ENCODE measurements at places on chromosomes 11 and 22.

- no peak for DNase-seq
Observed at GRCh38 chr22:26291940-26292666, 122.8 kb downstream of the SEZ6L start.

- no peak for DNase-seq
Observed at GRCh38 chr11:32902089-32902665, 9.6 kb downstream of the QSER1 start.

DNA sequence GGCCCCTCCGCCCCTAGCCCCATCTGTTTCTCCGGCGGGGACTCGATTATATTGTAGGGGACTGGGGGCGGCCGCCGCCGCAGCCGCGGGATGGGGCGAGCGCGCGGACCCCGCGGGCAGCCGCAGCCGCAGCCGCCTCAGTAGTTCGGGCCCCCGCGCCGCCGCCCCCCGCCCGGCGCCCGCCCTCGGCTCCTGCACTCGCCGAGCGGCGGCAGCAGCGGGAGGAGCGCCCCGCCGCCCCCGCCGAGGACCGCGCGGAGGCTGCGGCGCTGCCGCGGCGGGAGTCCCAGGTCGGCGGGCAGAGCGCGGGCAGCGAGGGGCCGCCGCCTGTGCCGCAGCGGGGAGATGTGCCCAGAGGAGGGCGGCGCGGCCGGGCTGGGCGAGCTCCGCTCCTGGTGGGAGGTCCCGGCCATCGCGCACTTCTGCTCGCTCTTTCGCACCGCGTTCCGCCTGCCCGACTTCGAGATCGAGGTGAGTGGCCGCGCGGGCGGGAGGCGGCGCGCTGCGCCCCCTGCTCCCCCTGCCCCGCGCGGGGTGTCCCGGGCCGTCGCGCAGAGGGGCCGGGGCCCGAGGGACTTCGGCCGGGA lies at the start of gene CECR2:
Gene CECR2, plus strand, starts transcription at position 22 of the 587 bp plus-strand sequence. Its CDS starts 324 bp downstream, at position 346.
- no peak for DNase-seq

DNA sequence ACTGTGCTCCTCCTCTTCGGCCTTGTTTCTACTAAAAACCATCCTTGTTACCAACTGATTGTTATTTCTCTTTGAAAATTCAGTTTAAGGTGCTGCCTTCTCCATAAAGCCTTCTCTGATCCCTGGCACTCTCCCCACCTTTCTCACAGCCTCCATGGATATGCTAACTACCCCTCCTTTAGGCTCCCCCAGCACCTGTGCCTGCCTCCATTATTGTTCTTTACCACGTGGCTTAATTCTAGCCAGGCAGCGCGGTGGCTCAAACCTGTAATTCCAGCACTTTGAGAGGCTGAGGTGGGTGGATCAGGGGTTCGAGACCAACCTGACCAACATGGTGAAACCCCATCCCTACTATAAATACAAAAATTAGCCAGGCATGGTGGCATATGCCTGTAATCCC lies 96.3 kb downstream of the MRTFA start:
- no peak for DNase-seq

DNA sequence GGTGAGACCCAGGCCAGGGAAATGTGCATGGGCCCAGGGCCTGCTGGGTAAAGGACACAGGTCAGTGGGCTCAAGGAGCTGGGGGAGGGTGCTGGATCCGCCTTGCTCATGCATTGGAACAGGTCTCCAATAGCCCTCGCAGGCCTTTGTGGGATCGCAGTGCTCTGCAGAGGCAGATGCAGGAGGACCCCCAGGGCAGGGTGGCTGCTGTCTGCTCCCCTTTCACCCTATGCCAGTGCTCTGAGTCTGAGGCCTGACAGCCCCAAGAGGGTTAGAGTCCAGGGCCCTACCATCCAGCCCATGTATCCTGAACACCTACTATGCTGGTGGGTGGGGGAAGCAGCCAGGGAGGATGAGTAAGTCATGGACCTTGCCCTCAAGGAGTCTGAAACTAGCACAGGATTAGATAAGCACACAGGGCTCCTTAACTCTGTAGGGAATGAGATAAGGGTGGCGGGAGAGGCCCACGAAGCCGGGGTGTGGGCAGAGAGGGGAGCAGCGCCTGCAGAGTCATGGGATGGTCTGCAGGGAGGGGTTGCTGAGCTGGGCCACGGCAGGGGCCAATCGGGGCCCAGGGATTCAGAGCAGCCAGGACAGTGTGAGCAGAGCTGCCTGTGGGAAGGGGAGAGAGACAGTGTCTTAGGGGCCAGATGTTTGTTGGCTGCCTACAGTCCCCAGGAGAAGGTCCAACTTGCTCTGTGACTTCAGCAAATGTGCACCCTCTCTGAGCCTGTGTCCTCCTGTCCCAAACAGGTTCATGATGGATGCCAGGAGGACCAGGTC lies 10.5 kb upstream of the EHD1 start:
- DNase-seq, result no peak

DNA sequence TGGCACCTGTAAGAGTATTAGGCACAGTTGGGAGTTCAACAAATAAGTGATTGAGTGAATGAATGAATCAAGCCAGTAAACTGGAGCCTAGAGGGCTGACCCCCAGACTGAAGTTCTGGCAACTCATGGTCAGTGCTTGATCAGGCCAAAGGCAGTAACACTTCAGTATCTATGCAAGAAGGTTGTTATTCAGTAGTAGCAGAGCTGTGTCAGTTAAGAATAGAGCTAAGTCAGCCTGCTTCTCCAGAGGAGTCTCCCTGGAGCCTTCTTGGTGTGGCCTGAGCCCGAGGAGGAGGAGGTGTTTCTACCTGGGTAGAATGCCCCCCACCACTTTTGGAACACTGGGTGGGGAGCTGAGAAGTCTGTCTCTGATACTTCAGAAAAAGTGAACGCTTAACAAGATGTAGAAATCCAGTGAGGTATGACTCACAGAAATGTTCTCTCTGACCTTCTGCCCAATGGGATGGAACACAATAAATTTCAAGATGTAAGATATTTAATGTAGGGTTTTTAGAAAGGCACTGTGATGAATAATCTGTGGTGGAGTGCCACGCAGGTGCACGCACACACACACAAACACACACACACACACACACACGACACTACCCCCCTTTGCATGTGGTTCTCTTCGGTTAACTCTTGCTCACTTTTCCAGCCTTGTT lies 219.9 kb downstream of the HIPK3 start:
- DNase-seq, result no peak

DNA sequence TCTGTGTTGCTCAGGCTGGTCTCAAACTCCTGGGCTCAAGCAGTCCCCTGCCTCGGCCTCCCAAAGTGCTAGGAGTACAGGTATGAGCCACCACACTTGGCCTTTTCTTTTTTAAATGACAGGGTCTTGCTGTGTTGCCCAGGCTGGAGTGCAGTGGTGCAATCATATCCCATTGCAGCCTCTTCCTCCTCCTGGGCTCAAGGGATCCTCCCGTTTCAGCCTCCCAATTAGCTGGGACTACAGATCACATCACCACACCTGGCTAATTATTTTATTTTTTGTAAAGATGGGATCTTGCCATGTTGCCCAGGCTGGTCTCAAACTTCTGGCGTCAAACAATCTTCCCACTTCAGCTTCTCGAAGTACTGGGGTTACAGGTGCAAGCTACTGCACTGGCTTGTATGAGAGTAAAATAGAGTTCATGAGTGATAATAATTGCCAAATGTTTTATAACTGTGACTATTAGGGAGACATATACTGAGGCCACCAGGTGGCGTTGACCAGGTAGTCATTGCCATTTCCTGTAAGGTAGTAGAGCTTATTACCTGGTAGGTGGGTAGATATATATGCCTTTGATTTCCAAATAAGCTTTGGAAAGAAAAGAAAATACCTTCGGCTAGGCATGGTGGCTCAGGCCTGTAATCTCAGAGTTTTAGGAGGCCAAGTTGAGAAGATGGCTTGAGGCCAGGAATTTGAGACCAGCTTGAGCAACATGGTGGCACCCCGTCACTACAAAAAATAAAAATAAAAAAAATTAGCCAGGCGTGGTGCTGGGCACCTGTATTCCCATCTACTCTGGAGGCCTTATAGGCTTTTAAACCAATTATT lies 5.4 kb downstream of the FDX1 start:
- no peak for DNase-seq

- DNase-seq, result no peak
Observed at GRCh38 chr22:40024201-40025061, 29.7 kb downstream of the FAM83F start.

DNA sequence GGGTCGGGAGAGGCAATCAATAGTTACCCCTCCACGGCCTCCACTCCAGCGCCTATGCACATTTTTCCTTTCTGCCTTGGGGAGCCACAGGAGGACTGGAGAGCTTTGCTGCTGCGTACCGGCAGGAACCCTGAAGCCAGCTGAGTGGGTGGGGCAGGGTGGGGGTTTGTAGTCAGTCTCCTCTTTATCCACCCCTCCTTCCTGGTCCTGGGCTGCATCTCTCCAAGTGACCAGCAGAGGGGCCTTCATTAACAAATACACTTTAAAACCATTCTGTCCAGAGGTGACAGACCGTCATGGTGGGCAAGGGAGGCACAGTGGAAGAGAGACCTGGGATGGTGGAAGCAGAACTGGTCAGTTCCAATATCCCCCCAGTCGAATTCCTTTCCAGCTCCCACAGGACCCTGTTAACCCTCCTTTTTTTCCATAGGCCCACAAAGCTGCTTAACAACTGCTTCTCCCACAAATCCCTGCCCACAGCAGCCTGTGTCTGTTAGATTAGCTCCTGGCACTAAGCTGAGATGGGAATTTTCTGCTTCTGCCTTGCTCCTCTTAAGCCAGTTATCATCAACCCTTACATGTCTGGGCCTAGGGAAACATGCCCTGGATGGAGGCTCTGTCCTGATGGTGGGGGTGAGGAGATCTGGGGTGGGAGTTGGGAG lies 3.9 kb upstream of the ABCG4 start:
- no peak for DNase-seq

DNA sequence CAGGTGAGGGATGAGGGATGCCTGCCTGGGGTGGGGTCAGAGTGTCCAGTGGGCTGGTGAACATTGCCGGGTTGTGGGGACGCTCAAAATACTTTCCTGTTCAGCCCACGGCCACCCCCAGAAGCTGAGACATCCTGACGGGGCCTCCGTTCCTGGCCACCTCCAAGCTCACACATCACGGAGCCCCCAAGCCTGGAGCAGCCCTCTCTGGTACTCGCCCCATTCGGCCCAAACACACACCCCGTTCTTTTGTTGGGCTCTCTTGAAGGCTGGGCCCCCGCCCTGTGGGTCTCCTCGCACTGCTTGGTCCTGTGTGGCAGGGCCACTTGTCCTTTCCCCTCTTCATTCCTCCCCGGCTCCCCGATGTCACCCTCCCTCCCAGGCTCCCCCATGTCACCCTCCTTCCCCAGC lies 442.6 kb downstream of the TBC1D22A start:
- no peak for DNase-seq

- DNase-seq, result no peak
Observed at GRCh38 chr22:48287031-48287430, 1524.6 kb downstream of the TBC1D22A start.

DNA sequence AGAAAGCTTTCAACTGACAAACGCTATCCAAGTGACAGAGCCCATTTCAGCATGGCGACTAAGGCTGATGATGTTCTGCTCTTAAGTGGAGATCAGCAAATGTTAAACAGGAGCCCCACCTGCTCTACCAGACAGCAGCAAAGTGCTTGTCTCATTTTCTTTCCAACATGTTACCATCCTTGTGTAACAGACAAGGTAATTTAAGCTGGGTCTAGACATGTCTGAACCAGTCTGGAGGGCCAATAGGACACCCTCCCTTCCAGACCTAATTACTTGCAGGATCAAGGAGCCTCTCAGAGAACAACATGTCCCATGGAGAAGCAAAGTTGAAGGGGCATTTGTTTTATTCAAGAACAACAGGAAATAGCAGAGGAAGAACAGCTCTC lies 3.9 kb upstream of the LMO2 start:
- DNase-seq, result no peak

DNA sequence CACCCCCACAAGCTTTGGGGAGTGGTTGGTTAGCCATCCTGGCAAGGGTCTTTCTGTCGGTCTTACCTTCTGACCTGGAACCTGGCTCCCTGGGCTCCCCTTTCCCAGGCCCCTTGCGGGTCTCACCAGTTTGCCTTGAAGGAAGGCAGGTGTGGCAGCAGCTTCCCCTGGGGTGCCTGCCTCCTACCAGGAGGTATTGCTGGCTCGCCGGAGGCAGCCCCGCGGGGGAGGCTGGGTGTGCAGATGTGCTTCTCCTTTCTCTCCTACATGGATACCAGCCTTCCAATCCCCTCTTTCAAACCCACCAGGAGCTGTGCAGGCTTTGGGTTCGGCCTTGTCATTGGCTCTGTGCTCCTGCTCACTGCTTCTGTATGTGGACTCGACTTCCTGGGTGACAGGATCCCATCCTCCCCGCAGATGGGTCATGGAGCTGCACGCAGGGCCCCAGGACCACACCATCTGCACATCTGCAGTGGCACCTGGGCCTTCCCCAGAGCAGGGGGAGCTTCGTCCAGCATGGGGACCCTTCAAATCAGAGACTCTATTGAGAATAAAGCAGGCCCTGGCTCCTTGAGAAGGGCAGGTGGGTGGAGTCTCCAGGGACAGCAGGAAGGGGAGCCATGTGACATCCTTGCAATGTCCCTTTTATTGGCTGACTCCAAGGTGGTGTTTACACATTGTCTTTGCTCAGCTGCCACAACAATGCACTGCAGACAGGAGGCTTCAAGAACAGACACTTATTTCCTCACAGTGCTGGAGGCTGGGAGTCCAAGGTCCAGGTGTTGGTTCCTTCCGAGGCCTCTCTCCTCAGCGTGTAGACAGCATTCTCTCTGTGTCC lies 592.0 kb downstream of the BRD1 start:
- no peak for DNase-seq

DNA sequence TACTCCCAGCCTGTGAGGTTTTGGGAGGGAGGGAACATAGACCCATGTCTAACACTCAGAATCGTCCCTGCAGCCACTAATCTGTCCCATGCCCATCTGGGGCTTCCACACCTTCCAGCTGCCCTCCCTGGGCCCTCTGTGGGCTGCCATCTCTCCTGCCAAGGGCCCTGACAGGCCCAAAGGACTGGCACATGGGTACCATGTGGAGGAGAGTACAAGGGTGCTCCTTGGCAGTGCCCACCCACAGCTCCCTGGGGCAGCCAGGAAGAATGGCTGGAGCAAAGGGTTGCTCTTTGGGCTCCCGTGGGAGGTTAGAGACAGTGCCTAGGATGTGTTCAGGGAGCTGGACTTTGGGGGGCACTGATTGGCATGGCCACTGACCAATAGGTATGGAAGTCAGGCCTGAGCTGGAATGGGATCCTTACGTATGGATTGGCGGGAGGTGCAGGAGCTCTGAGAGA lies 56.8 kb downstream of the CD82 start:
- no peak for DNase-seq

DNA sequence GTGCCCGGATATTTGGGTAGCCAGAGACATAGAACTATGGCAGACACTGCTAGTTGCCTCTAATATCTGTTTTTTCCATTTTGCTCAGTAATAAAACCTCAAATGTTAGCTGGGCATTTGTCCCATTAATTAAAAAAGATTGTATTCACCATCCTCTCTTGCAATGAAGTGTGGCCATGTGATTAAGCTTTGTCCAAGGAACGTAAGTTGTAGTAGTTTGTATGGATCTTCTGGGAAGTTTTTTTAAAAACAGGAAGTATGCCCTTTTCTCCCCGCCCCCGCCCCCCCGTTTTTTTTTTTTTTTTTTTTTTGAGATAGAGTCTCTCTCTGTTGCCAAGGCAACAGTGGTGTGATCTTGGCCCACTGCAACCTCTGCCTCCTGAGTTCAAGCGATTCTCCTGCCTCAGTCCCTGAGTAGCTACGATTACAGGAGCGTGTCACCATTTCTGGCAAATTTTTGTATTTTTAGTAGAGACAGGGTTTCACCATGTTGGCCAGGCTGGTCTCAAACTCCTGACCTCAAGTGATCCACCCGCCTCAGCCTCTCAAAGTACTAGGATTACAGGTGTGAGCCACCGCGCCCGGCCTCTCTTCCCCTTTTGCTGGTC lies 1.7 kb upstream of the TMEM135 start:
- DNase-seq, result no peak

GRCh38 chr11:117919781-117920221 lies 9.4 kb downstream of the TMPRSS13 start:
- no peak for DNase-seq
